ENCODE measurements at places on chromosomes 4 and X. TPM values are rescaled to one million over a fixed set of nuclear protein-coding genes. Genes with fewer than 3 reads are reported as not detected.

Gene IL1RAPL2
- not detected for polyA plus RNA-seq

GRCh38 chrX:150361070-150361776, 1.9 kb upstream of the MAMLD1 start:
- DNase-seq, result no peak

- no peak for DNase-seq
Measured at GRCh38 chr4:150325872-150326271, 247.6 kb downstream of the DCLK2 start.

GRCh38 chr4:26267087-26267486, 53.7 kb upstream of the RBPJ start:
- DNase-seq, result peak; percentile 26

DNA sequence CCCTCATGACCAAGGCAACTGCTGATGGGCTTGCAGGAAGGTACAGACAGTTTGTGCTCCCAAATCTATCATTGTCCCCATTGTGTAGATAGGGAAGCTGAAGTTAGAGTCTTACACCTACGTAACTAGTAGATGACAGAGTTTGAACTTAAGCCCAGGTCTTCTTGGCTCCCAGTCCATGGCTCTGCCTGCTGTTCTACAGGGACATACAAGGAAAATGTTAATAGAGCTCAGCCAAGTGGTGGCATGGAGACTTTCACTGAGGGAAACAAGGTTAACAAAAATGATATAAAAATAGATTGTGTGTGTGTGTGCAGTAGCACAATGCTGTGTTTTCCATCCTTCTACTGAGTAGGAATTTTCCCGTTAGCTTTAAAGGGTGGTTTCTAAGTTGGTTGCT, 936.5 kb downstream of the RPA4 start:
- no peak for DNase-seq

- DNase-seq, result no peak
Measured at GRCh38 chr4:2948895-2949781, 14.1 kb downstream of the NOP14 start.

Gene KDR
- polyA plus RNA-seq, result not detected

Gene CENPVL2
- polyA plus RNA-seq, result not detected

Gene H2BW2
- polyA plus RNA-seq, result not detected

DNA sequence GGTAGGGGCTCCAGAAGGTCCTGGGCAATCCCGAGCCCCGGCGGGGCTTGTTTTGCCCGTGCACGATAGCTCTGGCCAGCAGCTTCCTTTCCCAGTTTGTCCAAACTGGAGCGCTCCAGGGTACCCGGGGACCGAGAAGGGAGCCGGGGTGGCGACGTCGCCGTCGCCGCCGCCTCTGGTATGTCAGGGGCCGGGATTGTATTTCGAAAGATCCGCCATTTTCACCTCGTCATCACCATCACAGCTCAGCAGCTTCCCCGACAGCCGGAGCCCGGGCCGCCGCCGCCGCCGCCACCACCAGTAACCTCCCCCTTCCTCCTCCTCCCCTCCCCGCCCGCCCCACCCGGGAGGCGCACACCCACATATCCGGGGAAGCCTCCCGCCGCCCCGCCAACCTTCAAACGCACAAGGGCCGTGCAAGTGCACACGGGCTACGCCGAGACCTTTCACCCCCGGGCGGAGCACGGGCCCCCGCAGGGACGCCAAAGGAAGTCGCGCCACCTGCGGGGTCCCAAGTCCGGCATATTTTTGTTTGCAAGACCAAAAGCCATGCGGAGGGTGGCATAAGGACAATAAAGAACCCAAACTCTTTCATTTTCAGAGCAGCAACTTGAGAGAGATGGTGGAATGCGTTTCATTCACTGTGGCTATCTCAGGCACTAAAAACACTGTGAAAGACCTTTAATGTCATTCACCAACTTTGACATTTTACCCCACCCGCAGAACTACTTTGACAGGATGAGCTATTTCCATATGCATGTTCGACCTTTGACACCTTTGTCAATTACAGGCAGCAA, at the start of gene LIN54:
Gene LIN54 (minus strand): TSS at position 302 of the 797 bp plus-strand sequence. CDS start 25,979 bp downstream, outside the sequence.
- DNase-seq, result no peak

Data from BJ (cell line).